Ammon's horn (tissue), 1 donor: ENCODE measurements at places on chromosomes 2 and 18.

DNA sequence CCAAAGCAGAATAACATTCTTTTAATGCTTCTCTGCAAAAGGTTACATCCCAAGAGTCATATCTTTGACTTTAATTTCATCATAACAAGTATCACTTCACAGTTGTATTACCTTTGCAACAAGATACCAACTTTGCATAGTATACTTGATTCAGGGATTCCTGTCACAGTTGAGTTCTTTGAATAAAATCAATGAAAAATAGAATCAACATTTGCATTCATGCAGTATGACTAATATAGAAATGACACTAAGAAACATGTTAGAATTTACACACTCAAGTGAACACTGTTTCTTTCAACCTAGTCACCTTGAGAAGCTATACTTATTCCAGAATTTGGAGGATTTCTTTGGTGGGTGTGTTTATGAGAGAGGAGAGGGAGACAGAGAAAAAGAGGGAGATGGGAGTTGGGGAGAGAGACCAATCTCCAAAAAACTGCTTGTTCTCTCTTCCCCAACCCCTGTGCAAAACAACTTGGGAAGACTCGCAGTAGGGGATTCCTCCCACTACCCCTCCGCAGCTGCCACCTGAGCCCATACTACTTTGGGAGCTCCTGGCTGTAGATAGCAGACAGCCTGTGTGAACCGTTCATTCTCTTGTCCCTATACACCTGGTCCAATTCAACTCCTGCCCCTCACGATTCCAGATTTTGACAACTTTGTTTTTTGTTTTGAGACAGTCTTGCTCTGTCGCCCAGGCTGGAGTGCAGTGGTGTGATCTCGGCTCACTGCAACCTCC lies 57.7 kb downstream of the PELI1 start:
- DNase-seq = no peak

DNA sequence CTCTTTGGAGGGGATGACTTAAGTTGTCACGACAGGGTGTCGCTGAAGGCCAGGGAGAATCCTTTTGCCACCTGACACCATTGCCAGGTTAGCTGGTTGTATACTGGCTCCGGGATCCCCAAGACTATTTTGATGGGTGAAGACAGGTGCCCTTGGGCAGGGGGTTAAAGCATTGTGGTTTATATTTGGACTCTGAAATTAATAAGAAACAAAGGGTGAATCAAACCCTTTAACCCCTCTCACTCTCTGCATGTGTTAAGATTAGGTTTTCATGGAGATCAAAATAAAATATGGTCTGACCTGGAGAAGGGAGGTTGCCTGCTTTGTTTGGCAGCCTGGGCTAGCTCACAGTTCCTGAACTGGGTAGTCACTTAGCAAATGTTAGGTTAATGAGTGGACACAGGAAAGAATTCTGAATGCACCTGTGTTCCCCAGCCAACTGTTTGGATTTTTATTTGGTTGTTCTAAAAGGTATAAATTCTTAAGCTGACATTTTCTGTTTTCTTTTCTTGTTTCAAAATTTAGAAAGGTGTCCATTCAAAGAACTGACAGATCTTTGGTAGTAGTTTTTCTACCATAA lies 301.7 kb downstream of the KCNS3 start:
- DNase-seq = no peak

DNA sequence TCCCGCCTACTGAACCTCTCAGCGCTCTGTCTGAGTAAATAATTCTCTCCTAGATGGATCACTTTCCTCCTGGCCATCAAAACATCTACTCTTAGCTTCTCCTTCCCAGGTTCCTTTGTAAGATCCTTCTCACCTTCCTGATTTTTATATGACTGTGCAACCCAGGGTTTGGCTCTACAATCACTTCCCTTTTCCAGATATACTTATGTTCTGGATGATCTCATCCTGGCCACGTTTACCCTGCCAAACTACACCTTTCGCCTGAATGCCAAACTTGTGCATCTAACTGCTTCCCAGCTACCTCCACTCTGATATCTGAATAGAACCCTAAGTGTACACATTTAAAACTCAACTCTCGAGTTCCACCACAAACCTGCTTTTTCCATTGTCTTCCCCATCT lies 290.5 kb upstream of the REV1 start:
- no peak for DNase-seq

DNA sequence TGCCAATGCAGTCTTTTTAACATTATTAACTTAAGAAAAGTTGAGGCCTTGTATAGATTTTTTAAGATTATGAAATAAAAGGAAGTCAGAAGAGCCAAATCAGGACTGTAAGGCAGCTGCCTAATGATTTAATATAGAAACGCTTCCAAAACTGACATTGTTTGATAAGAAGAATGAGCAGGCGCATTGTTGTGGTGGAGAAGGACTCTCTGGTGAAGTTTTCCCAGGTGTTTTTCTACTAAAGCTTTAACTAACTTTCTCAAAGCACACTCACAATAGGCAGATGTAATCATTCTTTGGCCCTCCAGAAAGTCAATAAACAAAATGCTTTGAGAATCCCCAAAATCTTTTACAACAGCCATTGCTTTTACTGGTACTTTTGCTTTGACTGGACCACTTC lies 288.6 kb upstream of the FIGN start:
- DNase-seq = no peak

GRCh38 chr2:233091595-233092375 lies 31.6 kb downstream of the INPP5D start:
- DNase-seq = no peak
